Cardiac ventricle fibroblast (primary cell): ENCODE measurements at places on chromosomes 3 and 15. TPM values are rescaled to one million over a fixed set of nuclear protein-coding genes. Genes with fewer than 3 reads are reported as not detected.

Gene NEDD4
- total RNA-seq: 13.4 and 15.4 TPM in 2 replicates

Gene TXNRD3
- 9.4 and 16.7 TPM in 2 replicates for total RNA-seq

Gene PAQR5
- 0.94 and 1.5 TPM in 2 replicates for total RNA-seq

Gene GLDN
- 0.19 and 2.5 TPM in 2 replicates for total RNA-seq

Gene LRRIQ4
- total RNA-seq: not detected in 2 replicates

Gene CYP8B1
- not detected in 2 replicates for total RNA-seq

Gene ALDH1A2
- 34.0 and 45.0 TPM in 2 replicates for total RNA-seq

Gene EOMES
- not detected in 2 replicates for total RNA-seq

Gene IQCF5
- not detected in 2 replicates for total RNA-seq

Gene PYGO1
- total RNA-seq: 7.1 and 8.3 TPM in 2 replicates

Gene CYP11A1
- 0.81 and 1.7 TPM in 2 replicates for total RNA-seq

Gene TF
- total RNA-seq: 0.10 and 0.12 TPM in 2 replicates

Gene ACAN
- not detected in 2 replicates for total RNA-seq

Gene FBXL22
- total RNA-seq: 0.59 TPM in 1 of 2 replicates, not detected in the other

Gene MRPL47
- total RNA-seq: 20.2 and 20.7 TPM in 2 replicates

Gene ERC2
- total RNA-seq: not detected in 2 replicates

Gene PLA2G4D
- total RNA-seq: not detected in 2 replicates

Gene IL5RA
- total RNA-seq: not detected in 2 replicates

Gene CDHR4
- total RNA-seq: not detected in 2 replicates

Gene PAK2
- total RNA-seq: 32.6 and 32.9 TPM in 2 replicates

Gene GPR171
- not detected in 2 replicates for total RNA-seq

Gene CLEC3B
- total RNA-seq: 52.2 and 56.5 TPM in 2 replicates

Gene ZIC1
- not detected in 2 replicates for total RNA-seq

Gene OR5K2
- not detected in 2 replicates for total RNA-seq
